ENCODE measurements at places on chromosomes 5 and 9.

GRCh38 chr5:36728697-36729543 lies 122.5 kb downstream of the SLC1A3 start:
- DNase-seq: no peak

DNA sequence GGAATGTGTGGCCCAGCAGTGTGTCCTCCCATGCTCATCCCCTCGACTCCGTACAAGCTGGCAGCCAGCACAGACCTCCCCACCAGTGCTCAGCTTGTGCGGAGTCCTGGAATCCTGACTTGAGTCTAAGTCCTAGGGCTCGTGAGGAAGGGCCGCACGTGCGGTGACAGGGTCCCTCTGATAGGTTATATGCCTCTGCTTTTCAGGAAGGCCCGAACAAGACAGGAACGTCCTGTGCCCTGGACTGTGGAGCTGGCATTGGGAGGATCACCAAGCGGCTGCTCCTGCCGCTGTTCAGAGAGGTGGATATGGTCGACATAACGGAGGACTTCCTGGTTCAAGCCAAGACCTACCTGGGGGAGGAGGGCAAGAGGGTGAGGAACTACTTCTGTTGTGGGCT lies 7.9 kb downstream of the NTMT1 start:
- DNase-seq: no peak

GRCh38 chr5:168332042-168332441 lies 40.6 kb downstream of the WWC1 start:
- no peak for DNase-seq

DNA sequence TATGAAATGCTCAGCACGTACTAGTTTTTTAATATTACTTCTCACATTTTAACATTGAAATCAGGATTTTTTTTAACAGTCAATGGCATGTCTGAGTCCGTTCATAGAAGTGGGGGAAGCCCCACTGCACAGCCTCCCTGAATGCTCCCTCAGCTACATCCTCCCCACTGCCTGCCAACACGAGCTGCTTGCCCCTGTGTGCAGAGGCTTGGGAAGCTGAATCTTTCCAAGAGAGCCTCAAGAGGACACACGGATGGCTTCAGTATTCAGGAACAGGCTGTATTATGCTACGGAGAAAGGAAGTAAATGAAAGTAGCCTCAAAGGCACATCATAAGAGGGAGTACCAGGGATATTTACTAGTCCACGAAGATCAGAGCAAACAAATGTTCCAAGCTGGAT lies 248.7 kb downstream of the SPOCK1 start:
- no peak for DNase-seq

- no peak for DNase-seq
Observed at GRCh38 chr5:41968153-41968723, 43.2 kb downstream of the FBXO4 start.

DNA sequence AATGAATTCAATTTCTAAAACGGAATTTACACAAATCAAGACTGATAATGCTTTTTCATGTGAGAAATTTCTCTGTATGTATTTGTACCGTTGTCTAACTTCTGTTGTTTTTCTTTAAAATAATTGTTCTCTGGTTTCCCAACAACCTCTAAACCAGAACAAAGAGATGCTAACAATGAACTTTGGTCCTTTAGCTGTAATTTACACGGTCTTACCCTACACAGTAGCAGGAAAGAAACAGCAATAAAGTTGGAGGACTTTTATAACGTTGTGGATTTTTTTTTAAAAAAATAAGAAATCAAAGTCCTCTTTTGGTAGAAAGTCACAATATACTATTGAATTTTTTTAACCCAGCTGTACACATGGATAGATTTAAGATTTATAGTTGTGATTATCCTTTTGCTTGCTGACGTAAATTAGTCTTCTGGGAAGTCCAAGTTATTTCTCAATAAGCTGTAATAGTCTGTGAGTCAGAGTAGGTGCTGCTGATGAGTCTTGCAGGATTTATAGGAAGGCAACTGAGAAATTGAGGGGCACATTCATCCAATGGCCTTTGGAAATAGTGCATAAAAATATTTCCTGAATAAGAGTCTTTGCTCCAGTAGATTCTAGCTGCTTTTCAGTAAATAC lies 76.8 kb upstream of the PCSK1 start:
- no peak for DNase-seq

DNA sequence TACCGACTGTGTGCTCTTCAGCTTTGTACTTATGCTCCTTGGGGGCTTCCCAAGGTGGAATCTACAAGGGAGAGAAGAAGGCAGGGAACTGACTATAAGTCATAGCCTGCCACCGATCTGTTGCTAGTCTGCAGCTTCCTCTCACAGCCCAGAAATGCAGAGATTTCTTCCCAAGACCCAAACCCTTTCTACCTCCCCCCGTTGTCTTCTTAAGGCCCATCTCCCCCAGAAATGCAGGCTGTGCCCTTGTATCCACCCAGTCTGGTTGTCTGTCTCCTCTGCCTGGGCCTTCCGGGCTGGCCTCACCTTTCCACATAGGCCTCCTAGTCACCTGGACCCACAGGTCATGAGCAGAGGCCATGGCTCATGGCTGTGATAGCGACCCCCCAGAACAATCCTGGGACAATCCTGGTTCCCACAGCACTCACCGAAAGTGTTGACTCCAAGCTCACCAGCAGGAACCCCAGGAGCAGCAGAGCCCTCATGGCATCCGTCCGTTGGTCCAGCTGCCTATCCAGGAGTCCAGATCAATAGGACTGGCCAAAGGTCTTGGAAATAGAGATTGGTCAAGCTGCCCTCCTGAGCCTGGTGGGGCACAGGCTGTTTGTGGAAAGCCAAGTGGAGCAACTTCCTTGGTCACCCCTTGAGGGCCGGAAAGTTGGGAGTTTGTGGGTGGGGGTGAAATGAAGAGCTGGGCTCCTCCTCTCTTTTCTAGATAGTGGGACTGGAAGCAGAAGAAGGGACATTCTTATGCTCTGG lies at the start of gene F12:
TSS of gene F12 (minus strand) at position 522 of the 759 bp plus-strand sequence. CDS start at position 485, 37 bp downstream.
- DNase-seq: no peak

- no peak for DNase-seq
Observed at GRCh38 chr9:134059661-134060395, 8.0 kb downstream of the BRD3 start.

DNA sequence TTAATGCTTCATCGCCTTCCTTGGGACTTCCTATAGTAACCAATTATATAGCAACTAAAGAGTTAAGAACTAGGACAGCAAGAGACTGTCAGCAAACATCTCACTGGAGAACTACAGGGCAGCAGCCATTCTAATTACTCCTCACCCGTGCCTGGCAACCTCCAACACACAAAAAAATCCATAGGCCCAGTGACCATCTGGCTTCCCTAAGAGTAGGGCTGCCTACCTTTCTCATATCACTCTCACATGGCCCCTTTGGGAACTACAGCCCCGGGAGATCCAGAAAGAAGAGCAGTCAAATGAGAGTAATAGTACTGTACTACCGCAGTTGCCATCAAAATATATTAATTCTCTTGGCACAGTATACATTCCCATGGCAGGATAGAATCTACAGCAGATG lies 5.7 kb downstream of the DCAF10 start:
- DNase-seq: no peak

DNA sequence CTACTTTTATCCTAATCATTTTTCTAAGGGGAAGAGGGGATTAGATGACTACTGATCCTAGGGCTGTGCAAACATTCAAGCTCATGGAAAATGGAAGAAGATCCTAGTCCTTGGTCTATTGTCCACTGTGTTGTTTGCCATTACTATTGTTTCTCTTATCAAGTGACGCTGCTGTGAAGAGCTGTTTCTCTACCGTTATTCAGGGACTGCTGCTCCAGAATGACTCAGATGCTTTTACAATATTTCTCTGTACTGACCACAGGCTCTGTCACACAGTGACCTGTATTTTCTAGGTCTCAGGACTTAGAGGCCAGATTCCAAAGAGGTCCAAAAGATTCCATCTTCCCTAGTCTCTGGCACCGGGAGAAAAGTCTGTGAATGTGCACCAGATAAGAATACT lies 159.5 kb upstream of the CHD1 start:
- DNase-seq: no peak
